ENCODE measurements at places on chromosomes 2 and 18. TPM values are rescaled to one million over a fixed set of nuclear protein-coding genes. Genes with fewer than 3 reads are reported as not detected.

The ADGRF3 gene
- 0.23 TPM for total RNA-seq

The BMP10 gene
- total RNA-seq, result not detected

The SOS1 gene
- 15.6 TPM for total RNA-seq

The UGT1A6 gene
- total RNA-seq, result 1.5 TPM

The ONECUT2 gene
- 0.31 TPM for total RNA-seq

Data from A549 treated with GW870086 at 1 μM for 4 hours (cell line).